MCF 10A (cell line): ENCODE measurements at places on chromosomes 12 and 14. TPM values are rescaled to one million over a fixed set of nuclear protein-coding genes. Genes with fewer than 3 reads are reported as not detected.
A peak's percentile ranks its signal among the peaks of the same experiment; 100 is the strongest.

GRCh38 chr12:52023182-52023975 lies 16.6 kb downstream of the TAMALIN start:
- H3K36me3 ChIP-seq, result no peaks in the 10 kb centered on the region
- peaks cover 12% of the 10 kb centered on the region for H3K27me3 ChIP-seq
- DNase-seq, result peak; percentile 64
- H3K27ac ChIP-seq, result peak overlapping the region; percentile 23
- H3K4me3 ChIP-seq, result peak overlapping the region; percentile 78

DNA sequence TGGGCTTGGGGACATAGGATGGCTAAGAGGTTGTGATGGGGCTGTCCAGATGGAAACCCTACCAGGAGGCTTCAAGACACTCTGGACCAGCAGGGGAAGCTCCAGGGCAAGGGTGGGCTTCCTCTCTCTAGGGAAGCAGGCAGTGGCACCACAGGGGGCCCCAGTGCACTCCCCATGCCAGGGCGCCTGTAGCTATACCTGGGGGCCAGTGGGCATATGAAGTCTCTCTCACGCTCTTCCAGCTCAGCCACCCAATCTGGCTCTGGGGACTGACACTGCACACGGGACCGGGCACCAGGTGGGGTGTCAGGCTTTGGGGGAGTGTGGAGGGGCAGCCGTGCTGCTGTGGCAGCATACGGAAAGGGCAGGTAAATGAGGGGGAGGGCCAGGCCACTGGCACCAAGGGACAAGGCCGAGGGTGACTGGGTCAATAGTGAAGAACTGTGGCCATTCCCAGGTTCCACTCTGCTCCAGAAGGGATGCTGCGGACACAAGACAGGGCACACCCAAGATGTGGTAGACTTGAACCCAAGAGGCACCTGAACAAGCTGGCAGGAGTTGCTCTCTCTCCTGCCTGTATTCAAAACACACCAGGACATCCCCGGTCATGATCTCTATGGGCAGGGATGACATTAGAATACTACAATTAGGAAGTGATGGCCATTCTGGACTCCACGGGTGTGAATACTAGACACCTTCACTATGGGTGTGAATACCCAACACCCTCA lies 27.5 kb downstream of the RFLNA start:
- peaks cover 34% of the 10 kb centered on the region for H3K36me3 ChIP-seq
- H3K27ac ChIP-seq, result no peak overlapping the region
- H3K4me1 ChIP-seq, result no peaks in the 10 kb centered on the region
- H3K4me3 ChIP-seq, result no peak overlapping the region
- H3K27me3 ChIP-seq, result peaks cover 13% of the 10 kb centered on the region

GRCh38 chr12:113610698-113611097 lies 139.0 kb upstream of the LHX5 start:
- H3K4me3 ChIP-seq, result no peak overlapping the region
- no peak for DNase-seq
- H3K27me3 ChIP-seq, result peaks cover 48% of the 10 kb centered on the region
- no peaks in the 10 kb centered on the region for H3K4me1 ChIP-seq

GRCh38 chr14:51880835-51881580 lies 20.6 kb downstream of the GNG2 start:
- H3K36me3 ChIP-seq, result no peaks in the 10 kb centered on the region
- no peaks in the 10 kb centered on the region for H3K4me1 ChIP-seq
- no peak overlapping the region for H3K27ac ChIP-seq
- no peak overlapping the region for H3K4me3 ChIP-seq
- no peaks in the 10 kb centered on the region for H3K27me3 ChIP-seq

DNA sequence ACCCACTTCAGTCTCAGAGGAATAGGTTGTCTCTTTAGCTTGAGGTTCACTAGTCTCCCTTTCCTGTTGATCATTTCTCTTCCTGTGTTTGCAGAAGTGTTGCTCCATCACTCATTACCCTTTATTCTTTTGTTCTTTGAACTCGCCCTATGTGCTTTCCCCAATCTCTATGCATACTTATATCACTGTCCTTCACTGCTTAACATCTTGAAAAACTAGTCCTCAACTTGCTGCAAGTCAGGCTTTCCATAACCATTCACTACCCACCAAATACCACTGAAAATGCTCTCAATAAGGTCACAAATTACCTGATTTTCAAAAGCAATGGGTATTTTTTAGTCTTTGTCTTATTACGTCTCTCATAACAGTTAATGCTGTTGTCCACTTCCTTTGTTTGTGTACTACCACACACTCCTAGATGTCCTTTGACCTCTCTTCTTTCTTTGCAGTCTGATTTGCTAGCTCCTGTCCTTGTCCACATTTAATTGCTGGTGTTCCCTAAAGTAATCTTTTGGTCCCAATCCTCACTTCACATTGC lies 80.8 kb downstream of the RIC8B start:
- H3K27ac ChIP-seq, result no peak overlapping the region
- H3K27me3 ChIP-seq, result no peaks in the 10 kb centered on the region
- no peaks in the 10 kb centered on the region for H3K4me1 ChIP-seq

DNA sequence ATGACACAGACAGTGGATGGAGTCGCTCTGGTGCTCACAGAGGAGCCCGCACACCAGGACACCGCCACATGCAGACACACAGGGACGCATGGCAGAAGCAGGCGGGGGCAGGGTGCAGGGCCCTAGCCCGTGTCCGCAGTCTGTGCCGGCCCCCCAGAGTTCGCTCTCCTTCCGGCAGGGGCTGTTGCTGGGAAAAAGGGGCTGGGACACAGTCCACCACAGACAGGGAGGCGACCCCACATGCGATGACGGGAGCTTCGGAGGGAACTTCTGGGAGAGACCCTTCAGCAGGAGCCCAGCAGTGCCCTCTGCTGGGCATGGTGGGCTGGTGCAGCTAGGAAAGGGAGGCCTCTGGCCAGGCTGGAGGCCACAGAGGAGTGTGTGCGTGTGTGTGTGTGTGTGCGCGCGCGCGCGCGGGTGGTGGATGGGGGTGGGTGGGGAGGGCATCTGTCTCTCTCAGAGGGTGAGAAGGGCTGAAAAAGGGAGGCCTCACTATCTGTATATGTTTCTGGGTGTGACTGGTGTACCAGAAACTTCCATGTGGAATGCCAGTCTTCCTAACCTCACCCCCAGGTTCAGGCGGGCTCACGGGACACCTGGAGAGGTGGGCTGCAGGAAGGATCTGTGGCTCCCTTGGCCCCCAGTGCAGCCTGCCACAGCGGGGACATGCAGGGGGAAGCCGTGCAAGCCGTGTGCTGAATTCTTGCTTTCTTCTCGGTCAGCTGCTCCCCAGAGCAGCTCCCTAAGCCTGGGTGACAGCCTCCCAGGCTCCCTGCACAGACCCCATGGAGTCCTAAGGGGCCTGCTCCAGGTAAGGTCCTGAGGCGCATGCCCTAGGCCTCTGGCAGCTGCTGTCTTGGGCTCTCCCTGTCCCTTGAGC lies 60.7 kb downstream of the PLEKHG3 start:
- DNase-seq, result peak; percentile 75
- H3K4me1 ChIP-seq, result peaks cover 50% of the 10 kb centered on the region
- H3K4me3 ChIP-seq, result no peak overlapping the region

DNA sequence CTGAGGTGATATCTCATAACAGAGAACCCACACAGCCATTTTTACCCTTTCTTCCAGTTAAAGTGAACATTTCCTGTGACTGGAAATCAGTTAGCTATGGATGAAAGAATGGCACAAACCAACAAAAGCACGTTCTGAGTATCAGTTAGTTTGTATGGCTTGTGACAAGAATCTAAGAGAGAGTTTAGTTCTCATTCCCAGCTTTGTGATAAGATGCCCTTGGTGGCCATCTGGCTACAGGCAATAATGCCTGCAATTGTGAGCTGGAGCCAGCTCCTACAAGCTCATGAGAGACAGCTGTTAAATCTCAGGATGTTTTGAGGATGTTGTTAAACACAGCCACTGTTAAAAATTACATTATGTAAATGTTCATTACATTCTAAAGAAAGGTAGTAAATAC lies 122.0 kb upstream of the FRMD6 start:
- H3K4me3 ChIP-seq, result no peak overlapping the region
- H3K36me3 ChIP-seq, result peaks cover 7% of the 10 kb centered on the region
- H3K27ac ChIP-seq, result no peak overlapping the region
- H3K27me3 ChIP-seq, result no peaks in the 10 kb centered on the region
- peaks cover 35% of the 10 kb centered on the region for H3K4me1 ChIP-seq

DNA sequence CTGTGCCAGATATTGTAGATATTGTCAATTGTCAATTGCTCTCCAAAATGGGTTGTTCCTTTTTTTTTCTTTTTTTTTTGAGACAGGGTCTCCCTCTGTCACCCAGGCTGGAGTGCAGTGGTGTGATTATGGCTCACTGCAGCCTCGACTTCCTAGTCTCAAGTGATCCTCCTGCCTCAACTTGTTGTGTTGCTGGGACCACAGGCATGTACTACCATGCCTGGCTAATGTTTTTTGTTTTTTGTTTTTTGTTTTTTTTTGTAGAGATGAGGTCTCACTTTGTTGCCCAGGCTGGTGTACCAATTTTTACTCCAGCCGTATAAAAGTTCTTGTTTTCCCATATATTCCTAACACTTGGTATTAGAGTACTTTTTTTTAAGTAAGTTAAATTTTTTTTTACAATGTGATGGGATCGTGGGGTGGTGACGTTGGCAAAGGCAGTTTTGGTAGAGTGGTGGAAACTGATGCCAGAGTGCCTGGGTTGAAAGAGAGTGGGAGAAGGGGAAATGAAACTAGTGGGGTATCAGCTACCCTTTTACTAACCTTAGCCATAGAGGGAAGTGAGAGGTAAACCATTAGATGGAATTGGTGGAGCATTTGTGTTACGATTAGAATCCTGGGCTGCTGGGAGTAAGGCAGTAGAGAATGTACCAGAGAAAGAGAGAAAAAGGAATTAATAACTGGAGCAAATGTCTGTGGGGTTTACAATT lies 33.0 kb upstream of the CFAP54 start:
- no peak overlapping the region for H3K4me3 ChIP-seq
- H3K27ac ChIP-seq, result no peak overlapping the region
- H3K4me1 ChIP-seq, result peaks cover 21% of the 10 kb centered on the region
- no peaks in the 10 kb centered on the region for H3K36me3 ChIP-seq
- H3K27me3 ChIP-seq, result no peaks in the 10 kb centered on the region
- DNase-seq, result no peak

DNA sequence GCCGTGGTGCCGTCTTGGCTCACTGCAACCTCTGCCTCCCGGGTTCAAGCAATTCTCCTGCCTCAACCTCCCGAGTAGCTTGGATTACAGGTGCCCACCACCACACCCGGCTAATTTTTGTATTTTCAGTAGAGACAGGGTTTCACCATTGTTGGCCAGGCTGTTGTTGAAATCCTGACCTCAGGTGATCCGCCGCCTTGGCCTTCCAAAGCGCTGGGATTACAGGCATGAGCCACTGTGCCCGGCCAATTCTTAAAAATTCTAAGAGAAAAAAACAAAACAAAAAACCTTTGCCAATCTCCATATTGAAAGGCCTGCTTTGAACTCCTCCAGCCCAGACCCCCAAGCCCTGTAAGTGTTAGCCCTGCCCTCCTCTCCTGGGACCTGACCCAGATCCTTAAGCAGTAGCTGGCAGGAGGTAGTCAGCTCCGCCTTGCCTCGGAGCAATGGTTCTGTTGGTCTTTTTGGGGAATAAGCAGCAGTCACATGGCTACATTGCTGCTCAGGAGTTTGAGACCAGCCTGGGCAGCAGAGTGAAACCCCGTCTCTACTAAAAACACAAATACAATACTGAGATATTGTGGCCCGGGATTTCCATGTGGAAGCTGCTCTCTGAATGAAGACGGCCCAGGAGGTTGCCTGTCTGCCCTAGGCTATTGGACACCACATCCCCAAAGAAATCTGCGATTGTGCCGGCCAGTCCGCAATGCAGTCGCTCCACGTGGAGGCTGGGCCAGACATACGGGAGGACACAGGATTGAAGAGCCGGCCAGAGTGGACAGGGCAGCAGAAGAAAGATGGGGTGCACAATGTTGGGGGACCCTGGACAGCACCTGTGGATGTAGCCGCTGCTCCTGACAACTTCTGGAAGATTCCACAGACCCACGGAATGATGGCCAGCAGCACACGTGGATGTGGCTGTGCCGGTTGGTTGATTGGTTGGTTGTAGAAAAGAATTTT lies 28.8 kb upstream of the BEGAIN start:
- no peaks in the 10 kb centered on the region for H3K36me3 ChIP-seq
- no peak overlapping the region for H3K4me3 ChIP-seq
- no peak overlapping the region for H3K27ac ChIP-seq
- H3K4me1 ChIP-seq, result peaks cover 6% of the 10 kb centered on the region
- H3K27me3 ChIP-seq, result peaks cover 41% of the 10 kb centered on the region

DNA sequence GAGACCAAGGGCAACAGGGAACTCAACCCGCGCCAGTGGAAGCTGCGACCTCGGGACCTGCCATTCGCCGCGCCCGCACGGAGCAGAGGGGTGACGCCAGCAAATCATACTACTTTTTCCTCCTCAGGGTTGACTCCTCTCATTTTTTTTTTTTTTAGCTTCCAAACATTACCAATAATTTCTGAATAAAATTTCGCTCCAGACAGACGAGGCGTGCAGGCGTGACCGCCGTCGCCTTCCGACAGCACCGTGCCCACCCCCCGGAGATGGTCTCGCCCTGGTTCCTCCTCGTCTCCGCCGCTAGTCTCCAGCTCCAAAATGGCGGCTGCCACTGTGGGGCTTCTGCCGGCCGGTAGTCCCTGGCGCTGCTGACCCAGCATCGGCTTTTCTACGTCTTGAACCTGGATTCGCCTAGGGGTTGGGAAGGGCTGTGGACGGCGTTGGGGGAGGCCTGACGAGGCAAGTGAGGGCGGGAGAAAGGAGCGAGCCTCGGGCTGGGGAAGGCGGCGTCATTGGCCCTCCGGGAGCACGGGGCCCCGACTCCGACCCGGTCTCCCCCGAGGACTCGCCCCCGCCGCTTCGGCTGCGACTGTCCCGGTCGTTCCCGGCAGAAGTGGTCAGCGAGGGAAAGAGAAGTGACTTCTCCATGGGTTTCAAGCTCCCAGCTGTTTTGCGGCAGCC lies at the start of the genes CPSF2 and NDUFB1:
Gene CPSF2 (plus strand): TSS at position 300 of the 681 bp plus-strand sequence. CDS start 9,016 bp downstream, outside the sequence.
Gene NDUFB1 (minus strand): TSS at position 37 of the 681 bp plus-strand sequence. CDS start 4,069 bp downstream, outside the sequence.
- peaks cover 41% of the 10 kb centered on the region for H3K36me3 ChIP-seq
- peak within 1 kb of the TSS; percentile 82 for H3K4me3 ChIP-seq
- peak; percentile 79 for DNase-seq
- H3K27ac ChIP-seq, result peak within 1 kb of the TSS; percentile 99

GRCh38 chr12:111462210-111462769 lies 56.6 kb downstream of the SH2B3 start:
- no peak overlapping the region for H3K27ac ChIP-seq
- no peaks in the 10 kb centered on the region for H3K4me1 ChIP-seq
- H3K4me3 ChIP-seq, result no peak overlapping the region
- H3K27me3 ChIP-seq, result no peaks in the 10 kb centered on the region
- peaks cover 49% of the 10 kb centered on the region for H3K36me3 ChIP-seq

SLC24A4 gene
- not detected in 2 replicates for total RNA-seq

GYS2 gene
- 0.29 and 0.47 TPM in 2 replicates for total RNA-seq

PMCH gene
- not detected in 2 replicates for total RNA-seq
